Inflammatory macrophage (primary cell): ENCODE measurements at places on chromosomes 1 and 21.
A peak's percentile ranks its signal among the peaks of the same experiment; 100 is the strongest.

GRCh38 chr21:37364722-37365121 is 1.9 kb upstream of the DYRK1A start:
- DNase-seq, result no peak

DNA sequence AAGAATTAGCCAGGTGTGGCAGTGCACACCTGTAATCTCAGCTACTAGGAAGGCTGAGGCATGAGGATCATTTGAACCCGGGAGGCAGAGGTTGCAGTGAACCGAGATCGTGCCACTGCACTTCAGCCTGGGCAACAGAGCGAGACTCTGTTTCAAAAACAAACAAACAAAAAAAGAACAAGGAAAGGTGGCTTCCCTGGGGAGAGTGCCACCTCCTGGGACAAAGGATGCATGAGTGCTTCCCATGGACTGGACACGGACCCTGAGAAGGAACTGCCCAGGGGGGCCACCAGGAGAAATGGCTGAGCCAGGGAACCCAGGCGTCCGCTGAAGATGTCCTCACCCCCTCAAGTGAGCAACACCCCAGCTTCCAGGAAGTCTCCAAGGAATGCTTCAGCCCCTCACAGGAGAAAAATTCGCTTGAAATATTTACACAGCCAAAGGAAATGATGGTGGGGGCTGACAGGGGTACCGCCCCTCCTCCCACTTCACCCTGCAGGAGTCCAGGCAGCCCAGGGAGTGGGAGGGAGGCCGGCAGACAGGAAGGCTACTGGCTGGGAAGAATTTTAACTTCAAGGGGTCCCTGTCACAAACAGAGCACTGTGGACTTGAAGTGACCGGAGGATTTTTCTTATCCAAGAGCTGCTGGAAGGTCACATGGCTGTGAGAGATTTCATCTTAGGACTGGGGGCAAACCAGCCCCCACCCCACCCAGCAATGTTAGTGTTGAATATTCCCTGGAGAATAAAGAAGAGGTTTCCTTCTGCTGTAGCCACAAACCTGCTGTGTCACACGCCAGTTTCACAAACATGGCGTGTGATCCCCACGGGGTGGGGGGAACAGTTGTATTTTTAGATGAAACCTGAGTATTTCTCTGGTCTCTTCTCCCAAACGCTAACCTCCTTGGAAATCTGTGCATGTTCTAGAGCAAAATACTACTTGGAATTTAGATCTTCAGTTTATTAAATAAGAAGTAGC is 90.8 kb upstream of the SLC25A33 start:
- DNase-seq, result peak; percentile 54

DNA sequence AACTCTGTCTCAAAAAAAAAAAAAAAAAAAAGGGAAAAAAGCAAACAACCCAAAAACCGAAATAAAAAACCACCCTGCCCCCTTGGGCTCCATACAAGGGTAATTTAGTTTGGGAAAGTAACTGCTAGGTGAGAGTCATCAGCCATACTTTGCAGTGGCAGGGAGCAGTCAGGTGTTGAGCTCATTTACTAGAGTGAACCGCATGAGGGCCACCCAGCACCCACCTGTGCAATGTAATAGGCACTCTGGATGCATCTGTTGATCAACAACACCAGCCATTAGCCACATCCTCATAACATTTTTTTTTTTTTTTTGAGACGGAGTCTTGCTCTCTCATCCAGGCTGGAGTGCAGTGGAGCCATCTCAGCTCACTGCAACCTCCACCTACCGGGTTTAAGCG is 9.1 kb downstream of the INAVA start:
- DNase-seq, result no peak

GRCh38 chr1:42456754-42457089 is 379 bp downstream of the PPCS start:
- DNase-seq, result peak; percentile 50

GRCh38 chr1:25728301-25728935 is 71.6 kb upstream of the SELENON start:
- no peak for DNase-seq

DNA sequence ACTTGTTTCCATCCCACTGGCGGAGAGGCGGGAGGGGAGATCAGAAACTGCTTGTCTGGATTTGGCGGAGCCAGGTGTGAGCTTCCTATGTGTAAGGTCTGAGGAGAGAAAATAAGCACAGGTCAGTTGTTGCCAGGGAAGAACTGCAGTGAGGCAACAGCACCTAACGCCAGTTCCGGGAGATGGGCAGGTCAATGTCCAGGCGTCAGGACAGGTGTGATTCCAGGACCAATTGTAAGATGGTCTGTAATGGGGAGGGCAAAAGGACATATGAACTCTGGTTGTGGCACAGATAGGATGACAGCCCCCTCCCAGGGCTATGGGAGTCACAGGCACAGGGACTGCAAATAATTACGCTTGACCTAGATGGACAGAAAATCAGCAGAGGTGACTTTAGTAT is 9.6 kb upstream of the KCNE1 start:
- no peak for DNase-seq

- DNase-seq, result no peak
These were observed 165.1 kb downstream of the DAB1 start for GRCh38 chr1:57258557-57259325.
